ENCODE measurements at places on chromosomes 4 and X.

DNA sequence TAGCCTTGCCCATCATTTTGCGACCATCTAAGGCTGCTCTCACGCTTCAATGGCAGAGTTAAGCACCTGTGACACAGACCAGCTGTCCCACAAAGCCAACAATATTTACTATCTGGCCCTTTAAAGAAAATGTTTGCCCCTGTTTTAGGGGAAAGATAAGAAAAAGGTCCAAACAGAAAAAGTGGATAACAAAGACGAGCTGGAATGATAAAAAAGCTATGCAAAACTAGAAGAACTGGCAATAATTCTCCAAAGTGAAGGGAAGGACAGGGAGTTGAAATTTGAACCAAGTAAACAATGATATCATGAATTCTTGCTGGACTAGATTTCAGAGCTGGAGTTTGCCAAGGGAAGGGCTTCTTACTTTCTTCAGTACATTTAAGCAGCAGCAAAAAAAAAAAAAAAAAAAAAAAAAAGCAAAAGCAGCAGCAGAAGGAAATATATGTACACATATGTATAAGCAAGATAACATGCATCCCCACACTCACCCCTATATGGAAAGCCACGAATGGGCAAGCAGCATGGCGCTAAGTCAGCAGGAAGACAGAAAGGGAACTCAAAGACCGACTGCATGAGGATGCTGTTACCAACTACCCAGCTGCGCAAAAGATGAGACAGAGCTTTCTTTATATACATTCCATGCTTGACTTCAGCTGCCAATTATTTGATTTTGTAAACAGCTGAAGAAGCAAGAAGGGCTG lies 12.5 kb downstream of the TRAPPC2 start:
- no peak for DNase-seq

DNA sequence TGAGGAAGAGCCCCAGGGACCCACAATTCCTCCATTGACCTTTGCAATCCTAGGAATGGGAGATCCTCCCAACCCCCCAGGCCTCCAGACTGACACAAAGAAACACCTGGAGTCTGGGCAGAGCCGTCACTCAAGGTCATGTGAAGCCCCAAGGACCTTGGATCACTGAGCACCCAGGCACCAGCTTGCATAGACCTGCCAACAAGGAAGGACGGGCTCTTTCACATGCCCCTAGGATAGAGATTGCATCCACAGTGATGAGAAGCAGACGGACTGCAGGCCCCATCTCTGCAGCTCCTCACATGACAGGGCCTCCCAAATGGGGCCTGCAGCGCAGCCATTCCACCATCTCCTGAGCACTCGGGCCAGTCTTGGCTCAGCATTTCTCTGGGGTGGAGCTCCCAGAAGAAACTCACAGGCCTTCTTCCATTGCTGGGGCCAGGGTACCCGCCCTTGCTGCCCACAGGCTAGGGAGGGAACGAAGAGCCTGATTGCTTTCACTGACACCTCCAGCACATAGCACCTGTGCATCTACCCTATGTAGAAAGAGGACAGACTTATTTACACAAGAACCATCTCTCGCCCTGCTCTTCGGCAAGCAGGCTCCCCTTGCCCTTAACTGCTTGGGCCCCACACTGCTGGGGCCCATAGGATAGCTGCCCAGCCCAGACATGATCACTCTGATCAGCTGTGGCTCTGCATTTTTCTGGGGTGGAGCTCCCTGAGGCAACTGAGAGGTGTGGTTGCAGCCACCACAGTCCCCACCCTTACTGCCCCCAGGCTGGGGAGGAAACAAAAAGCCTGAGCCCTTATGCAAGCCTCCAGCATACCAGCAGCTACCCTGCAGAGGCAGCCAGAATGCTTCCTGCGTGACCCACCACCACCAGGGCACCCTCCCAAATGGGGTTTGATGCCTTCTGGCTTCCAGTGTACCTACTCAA lies 185.7 kb upstream of the ZCCHC13 start:
- DNase-seq, result no peak

DNA sequence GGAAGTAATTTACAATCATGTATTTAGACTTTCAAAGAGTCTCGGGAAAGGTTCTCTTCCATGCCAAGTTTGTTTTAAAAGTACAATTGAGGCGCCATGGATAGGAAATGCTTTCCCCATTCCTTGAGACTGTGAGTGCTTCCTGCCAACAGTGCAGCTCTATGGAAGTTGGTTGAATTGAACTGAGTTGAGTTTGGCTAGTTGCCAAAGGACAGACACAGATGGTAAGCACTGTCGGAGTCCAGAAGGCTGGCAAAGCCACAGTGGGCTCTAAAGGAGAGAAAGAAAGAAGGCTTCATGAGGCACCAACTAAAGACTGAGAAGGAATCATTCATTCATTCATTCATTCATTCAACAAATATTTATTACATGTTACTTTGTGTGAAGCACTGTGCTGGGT lies 4.3 kb upstream of the KCNE5 start:
- no peak for DNase-seq

DNA sequence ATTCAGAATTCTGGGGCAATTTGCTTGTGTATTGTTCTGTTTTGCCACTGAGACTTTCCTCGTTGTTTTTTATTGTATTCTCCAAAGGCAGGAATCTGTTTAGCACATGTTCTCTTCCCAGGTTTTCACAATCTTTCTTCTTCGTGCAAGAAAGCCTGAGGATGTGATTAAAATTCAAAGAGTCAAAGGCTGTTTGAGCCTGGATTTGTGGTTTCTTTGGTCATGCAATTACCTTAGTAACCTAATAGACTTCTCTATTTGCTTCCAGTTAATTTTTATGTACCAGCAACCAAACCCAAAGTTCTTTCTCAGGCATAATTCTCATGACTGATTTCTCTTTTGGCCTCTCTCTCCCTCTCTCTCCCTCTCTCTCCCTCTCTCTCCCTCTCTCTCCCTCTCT lies 1420.1 kb upstream of the TENM3 start:
- DNase-seq, result no peak

DNA sequence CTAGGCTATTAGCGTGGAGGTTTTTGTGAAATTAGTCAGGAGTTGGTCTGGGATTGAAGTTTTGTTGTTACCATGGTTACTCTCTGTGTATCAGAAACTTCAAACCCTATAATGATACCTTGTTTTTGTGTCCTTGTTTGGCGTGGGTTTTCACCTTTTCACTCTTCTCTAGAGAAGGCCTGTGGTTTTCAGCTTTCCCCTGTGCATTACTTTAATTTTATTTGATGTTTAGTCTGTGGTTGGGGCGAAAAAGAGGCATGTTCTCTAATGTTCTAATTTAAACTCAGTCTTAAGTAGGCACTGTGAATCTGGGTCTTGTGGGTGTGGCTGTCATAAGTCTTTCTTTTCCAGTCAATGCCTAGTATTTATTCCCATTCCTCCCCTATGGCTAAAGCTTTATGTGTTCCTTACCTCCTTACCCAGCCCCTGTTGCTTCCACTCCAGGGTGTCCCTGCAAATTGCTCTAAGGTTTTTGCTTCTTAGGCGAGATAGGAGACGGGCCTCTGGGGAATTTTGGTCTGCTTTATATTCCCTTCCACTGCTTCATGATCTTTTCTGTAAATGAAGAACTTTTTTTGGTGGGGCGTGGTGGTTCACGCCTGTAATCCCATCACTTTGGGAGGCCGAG lies 326.3 kb upstream of the ZCCHC13 start:
- no peak for DNase-seq

Measured in vagina (tissue), 2 donors.